IMR-90 (cell line): ENCODE measurements at places on chromosomes 16 and 17. TPM values are rescaled to one million over a fixed set of nuclear protein-coding genes. Genes with fewer than 3 reads are reported as not detected.

Gene BEAN1
- not detected in 2 replicates for total RNA-seq

Gene EIF5A
- total RNA-seq: 718 and 883 TPM in 2 replicates

DNA sequence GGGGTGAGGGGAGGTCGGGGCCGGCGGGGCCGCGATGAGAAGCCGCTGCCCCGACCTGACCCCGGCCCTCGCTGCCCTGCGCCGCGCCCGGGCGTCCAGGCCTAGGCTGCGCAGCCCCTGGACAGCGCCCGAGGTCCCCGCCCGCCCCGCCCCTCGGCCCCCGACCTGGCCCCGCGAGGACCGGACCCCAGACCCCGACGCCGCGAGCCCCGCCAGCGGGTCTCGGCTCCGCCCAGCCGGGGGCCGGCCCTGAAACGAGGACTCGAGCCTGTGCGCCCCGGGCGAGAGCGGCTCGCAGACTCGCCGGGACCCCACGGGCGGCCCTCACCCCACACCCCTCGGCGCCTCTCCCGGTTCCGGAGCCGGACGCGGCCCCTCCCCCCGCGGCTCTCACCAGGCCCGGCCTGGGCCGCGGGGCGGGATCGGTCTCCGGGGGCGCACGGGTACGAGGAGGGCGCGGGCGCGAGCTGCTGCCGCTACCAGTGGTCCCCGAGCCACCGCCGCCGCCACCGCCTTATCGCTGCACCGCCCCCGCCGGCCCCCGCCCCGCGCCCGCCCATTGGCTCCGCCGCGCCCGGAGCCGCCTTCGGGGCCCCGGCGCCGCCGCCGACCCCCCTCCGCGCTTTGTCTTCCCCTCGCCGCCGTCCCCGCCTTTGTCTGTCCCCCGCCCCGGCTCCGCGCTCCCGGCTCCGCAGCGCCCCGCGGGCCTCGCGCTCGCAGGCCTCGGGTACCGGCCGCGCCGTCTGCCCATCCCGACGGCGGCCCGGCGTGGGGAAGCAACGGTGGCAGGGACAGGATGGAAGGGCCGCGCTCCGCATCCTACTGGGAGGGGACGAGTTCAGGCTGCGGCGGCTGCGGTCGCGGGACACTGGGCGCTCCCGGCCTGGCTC lies at the start of gene LIMD2:
Gene LIMD2 (minus strand): TSS at position 488 of the 890 bp plus-strand sequence. CDS start 827 bp downstream, outside the sequence.
- DNase-seq: no peak

GRCh38 chr16:58110571-58111301 lies 18.4 kb downstream of the CFAP20 start:
- peak; percentile 44 for DNase-seq

- DNase-seq: no peak
Observed at GRCh38 chr16:89890886-89891657, 17.7 kb downstream of the TCF25 start.

DNA sequence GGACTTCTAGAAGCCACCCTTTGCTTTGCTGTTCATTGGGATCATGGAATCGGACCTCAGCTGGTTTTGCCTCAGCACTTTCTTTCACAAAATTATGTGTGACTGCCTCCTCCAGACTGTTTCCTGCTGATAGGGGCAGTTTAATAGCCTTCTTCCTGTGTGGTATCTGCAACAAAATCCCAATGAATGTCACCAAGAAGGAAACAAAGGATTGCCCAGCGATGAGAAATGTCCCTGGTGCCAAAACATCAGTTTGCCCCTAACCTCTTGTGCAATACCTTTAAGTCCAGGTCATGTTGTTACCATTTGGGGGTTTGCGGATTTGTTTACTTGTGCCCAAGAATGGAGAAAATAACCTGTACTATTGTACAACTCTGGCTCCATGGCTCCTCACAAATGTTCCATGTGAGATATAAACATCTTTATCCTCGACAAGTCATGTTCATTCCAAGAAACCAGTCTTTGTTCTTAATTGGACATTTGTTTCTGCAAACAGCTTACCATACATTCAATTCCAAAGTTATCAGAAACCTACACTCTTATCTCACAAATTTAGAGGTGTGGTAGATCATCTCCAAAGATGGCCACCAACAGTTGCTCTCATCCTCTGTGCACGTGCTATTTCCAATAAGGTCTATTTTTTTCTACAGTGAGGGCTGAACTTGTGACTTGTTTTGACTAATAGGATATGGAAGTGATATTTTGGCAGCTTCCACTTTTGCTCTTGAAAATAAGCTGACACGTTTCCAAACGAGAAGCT lies 14.8 kb downstream of the TAC4 start:
- no peak for DNase-seq

DNA sequence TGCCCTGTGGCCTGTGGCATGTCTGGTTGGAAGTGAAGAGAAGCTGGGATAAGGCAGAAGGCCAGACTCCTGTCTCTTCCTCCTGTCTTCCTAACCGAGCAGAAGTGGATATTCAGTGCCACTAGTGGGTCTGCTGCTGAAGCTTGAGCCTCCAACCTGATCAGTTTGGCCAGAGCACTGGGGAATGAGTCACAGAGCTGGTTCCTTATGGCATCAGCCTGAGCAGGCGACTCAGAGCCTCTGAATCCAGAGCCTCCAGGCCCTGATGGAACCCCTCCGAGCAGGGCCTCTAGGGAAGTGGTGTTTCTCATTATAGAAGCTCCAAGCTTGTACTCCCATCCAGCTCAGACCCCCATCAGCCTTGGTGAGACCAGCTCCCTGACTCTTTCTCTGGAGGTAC lies 2.0 kb downstream of the WSCD1 start:
- no peak for DNase-seq
